ENCODE measurements at places on chromosomes 3 and 15.

DNA sequence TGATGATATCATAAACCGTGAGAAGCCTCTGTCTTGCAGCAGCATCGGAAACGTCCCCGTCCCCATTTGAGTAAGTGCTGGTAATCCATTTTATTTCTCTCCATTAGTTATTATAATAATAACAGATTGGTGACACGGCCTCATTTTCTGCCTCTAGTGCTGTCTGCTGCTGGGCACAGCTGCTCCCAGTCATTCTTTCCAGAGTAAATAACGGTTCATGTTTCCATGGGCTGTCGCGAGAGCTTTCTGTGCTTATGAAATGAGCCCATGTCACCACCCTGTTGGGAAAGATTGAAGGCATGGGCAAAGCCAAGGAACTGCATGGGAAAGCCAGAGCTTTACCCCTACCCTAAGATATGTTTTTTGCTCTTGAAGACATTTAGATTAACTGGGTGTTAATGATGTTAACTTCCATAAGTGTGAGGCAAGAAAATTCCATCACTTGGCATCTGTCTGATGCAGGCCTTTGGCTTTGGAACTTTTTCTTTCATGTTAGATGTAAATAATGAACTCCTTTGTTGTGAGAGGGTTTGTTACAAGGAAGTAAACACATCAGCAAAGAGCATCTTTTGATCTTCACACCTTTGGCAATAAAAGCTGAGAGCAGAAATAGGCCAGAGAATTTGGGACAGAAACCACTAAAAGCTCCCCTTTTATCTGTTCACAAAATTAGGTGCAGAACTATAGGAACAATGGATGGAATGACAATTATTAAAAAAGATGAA, 141.8 kb downstream of the FILIP1L start:
- no peak for DNase-seq

GRCh38 chr3:119748991-119749390, 32.9 kb upstream of the NR1I2 start:
- no peak for DNase-seq

GRCh38 chr15:90001683-90002427, 731 bp downstream of the ZNF710 start:
- DNase-seq: no peak

- no peak for DNase-seq
These were observed 29.9 kb downstream of the POLQ start for GRCh38 chr3:121515862-121516261.

GRCh38 chr15:72005483-72005882, 112.5 kb downstream of the MYO9A start:
- DNase-seq: no peak

DNA sequence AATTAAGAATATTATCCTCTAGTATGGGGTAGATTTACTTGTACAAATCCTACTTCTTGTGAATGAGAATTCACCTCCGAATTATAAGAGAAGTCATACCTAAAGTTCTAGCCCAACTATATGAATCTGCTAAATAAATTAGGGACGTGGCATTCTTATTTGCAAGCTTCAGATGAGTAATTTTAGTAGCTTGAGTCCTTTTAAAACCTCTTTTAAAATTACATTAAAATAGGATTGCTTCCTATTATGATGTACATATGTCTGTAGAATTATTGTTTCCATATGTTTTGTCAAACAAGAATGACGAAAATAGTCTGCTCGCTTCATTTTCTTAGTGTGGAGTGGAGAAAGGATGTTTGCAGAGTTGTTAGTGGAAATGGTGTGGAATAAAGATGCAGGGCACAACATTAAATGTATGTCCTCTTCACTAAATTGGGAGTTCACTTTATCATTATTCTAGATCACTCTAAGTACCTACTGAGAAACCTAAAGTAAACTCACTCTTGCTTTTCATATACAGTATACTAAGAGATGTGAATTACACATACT, 59.4 kb downstream of the CMSS1 start:
- no peak for DNase-seq

Data from NCI-H446 (cell line).